Dorsolateral prefrontal cortex (tissue), 122 donors: ENCODE measurements at places on chromosomes 12 and 14. TPM values are rescaled to one million over a fixed set of nuclear protein-coding genes. Genes with fewer than 3 reads are reported as not detected.
A peak's percentile ranks its signal among the peaks of the same experiment; 100 is the strongest.

GRCh38 chr12:106190581-106190980 lies 51.8 kb upstream of the NUAK1 start:
- no peak for DNase-seq

The SOX5 gene
- 92.4 TPM for total RNA-seq

DNA sequence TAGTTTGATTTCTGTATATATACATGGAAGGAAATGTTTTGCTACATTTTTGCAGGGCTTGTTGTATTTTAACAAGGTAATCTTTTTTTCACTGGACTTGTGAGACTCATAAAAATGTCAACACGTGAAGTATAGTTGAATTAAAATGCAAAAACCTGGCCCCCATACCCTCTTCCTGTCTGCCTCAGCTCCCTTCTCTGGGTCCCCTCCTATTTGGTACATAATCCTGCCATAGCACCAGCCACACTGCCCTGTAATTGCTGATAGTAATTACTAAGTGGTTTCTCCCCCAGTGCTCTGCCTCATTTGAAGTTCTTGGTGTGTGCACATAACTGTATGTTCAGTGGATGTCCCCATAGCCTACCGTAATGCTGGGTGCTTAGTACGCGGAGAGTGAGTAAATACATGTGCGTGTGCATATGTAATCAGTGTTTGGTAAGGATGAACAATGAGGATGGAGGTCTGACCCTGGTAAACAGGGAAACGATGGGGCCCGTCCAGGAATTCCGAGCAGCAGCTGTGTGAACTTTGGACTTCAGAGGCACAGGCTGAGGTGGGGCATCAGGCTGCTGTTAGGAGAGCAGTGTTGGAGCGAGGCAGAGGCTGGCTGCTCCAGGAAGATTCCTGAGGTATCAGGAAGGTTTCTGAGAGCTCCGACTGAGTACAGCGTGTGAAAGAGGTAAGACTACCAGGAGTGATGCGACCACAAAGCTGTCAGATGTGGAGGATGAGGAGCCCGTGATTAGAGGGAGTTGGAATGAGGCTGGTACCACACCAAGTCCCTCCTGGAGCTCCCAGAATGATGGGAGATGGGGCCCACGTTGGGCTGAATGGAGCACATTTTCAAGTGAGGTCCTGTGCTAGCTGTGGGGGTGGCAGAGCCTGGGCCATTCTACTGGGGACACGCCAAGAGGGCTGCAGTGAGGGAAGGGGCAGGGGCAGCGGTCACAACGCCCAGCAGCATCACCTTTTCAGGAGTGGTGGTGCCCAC lies 106.8 kb downstream of the PELI2 start:
- no peak for DNase-seq

The SLC8A3 gene
- 18.1 TPM for total RNA-seq

GRCh38 chr12:54300732-54301427 lies at the start of gene NFE2:
Gene NFE2 (minus strand): TSS chr12:54301015. CDS start chr12:54295248, 5,767 bp downstream.
- DNase-seq = no peak

The RNF212B gene
- not detected for total RNA-seq

DNA sequence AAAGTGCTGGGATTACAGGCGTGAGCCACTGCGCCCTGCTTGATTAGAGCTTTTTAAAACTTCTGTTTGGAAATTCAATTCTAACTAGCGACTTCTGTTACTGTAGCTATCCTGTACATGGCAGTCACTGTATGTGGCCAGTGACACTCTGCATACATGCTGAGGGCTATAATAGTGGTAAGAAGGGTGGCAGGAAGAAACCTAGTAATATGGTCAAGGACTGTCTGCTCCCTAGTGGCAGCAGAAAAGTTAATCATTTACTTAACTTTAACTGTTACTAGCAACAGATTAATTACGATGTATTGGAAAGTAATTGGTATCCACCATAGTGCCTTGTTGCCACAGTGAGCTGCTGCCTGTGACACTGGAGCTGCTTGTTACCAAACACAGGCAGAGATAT lies 149.0 kb downstream of the KITLG start:
- no peak for DNase-seq

DNA sequence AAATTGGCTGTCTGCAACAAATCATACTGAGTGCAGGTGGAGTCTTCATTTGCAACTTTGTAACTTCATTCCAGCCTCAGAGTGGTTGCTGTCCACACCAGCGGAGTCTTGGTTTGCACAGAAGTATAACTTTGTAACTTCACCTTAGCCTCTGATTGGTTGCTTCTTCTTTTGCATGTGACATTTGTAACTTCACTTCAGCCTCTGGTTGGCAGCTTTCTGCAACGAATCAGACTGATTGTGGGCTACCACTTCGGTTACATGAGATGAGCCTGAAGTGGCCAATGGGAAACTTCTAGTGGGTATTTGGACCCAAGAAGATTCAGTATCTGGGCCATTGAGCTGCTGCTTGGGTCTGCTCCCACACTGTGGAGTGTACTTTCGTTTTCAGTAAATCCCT lies 17.8 kb downstream of the RASSF8 start:
- DNase-seq = no peak

DNA sequence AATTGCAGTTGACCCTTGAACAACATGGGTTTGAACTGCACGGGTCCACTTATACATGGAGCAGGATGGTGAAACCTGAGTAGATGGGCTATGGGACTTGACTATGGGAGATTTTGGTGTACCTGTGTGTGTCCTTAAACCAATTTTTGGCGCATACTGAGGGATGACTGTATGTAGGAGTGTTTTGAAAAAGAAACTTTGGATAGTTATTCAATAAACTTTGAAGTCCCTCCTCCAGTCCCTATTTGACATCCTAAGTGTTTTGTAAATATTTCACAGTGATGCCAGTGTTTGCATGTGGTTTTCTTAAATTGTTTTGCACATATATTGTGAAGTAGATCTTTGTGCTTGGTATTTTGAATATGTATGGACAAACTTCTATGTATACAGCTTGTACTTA lies 12.4 kb downstream of the KTN1 start:
- no peak for DNase-seq

DNA sequence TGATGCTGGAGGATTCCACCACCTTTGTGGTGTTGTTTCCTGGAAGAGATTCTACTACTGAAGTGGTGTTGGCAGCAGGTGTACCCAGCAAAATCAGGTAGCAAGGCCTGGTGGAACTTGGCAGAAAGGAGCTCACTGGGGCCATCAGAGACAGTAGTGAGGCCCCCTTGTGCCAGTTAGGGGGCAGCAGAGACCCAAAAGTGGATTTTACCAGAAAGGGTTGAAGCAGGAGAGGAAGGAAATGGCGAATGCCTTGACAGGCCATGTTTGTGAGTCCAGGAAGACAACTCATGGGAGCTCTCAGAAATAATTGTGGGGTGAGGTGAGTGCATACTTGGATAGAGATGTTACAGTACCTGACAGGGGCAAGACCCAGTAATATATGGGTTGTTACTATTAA lies 137.7 kb upstream of the FGD4 start:
- no peak for DNase-seq

- DNase-seq = peak; percentile 94
Observed at GRCh38 chr12:47777741-47778558, 4.9 kb downstream of the SLC48A1 start.

The TSPAN9 gene
- 26.4 TPM for total RNA-seq

- DNase-seq = no peak
Observed at GRCh38 chr12:80941916-80942315, 4.2 kb upstream of the LIN7A start.

The TMEM229B gene
- total RNA-seq = 22.0 TPM
